Mesendoderm (in vitro differentiated cells): ENCODE measurements at places on chromosomes 7 and 10.

DNA sequence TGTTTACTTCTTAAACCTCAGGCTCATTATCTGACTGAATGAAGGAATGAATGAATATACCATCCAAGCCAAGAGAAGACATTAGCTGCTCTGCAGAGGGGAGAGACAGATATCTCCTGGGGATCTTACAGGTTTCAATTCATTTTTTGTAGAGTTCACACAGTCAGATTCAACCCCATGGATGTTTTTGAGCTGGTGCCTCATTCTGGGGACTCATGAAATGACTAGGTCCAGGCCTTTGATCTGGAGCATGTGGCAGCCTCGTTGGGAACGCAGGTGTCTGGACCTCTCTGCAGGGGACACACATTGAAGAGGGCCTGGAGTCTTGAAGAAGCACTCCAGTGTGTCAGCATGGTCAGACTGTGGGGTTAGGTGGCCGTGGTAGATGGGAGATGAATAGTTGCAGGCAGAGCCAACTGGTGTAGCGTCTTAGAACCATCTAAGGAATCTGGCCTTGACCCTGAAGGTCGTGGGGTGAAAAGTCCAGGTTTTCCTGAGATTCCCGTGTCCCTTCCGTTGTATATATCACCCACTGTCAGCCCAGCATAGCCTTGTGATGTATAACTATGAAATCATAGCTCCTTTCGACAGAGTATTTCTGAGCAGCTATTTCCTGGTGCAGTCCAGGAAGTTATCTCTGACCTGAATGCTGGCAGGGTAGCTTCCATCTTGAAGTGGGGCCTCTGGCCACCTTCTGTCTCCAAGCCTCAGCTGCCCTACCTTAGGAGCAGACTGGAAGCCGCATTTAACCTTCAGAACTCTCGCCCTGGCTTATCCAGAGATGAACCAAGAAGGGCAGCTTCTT is 22.3 kb downstream of the BTBD16 start:
- no peak for DNase-seq

- DNase-seq: no peak
These were observed 39.8 kb downstream of the SLC35B4 start for GRCh38 chr7:134276951-134277350.

- DNase-seq: peak; percentile 23
These were observed 12.3 kb downstream of the DKK1 start for GRCh38 chr10:52326382-52326781.

DNA sequence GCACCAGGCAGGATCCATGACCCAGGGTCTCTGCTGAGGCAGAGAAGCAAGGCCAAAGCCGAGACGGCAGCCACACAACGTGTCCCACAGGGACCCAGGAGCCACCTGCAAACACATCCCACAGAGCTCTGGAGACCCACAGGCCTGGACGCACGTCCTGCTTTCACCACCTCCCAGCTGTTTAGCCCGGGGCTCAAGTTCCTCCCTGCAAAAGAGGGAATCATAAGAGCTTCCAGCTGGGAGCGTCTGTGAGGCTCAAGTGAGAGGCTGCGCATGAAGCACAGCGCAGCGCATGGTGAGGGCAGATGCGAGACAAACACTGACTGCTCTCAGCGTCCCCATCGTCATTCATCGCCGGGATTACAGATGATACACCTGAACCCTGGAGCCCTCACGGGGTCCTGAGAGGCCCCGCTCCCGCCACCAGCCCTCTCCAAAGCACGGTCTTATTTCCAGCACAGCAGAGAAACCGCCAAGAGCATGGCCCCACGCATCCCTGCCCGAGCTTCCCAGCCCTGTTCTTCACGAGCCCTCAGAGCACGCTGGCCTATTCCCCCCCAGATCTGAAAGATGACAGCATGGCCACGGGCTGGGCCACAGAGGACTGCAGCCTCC is 88.7 kb downstream of the MAD1L1 start:
- no peak for DNase-seq

DNA sequence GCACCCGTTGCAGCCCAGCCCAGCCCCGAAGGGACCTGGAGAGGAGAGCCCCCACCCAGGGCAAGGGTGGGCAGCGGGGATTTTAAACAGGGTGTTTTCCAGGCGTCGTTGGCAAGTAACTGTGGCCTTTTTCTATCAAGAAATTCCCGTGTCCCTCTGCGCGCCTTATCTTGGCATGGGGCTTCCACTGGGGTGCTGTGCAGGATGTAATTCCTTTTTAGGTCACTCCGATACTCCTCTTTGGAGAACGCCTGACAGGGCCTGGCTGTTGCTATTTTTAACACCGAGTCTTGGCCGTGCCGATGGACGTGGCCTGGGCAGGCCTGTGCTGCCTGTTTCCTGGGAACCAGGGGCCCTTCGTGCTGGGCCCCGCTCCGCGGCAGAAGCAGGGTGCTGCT is 93.8 kb downstream of the INPP5A start:
- no peak for DNase-seq

- DNase-seq: no peak
These were observed 617.2 kb downstream of the GRM8 start for GRCh38 chr7:126635545-126635944.

DNA sequence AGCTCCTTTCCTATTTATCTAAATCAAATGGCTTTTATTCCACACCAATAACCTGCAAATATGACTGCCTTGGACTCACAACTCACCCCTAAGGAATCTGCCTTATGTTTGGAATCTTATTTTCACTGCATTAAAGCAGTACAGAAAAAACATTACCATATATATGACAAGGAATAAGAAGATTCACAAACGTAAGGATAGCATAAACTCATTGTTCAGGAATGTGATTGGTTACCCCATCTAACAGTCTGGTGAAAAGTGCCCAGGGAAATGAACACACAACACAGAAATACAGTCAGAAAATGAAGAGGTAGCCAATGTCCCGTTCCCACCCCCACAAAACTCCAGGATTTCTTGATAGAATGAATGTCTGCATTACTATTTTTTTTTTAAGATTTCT is 2.0 kb downstream of the PPP3CB start:
- DNase-seq: no peak

DNA sequence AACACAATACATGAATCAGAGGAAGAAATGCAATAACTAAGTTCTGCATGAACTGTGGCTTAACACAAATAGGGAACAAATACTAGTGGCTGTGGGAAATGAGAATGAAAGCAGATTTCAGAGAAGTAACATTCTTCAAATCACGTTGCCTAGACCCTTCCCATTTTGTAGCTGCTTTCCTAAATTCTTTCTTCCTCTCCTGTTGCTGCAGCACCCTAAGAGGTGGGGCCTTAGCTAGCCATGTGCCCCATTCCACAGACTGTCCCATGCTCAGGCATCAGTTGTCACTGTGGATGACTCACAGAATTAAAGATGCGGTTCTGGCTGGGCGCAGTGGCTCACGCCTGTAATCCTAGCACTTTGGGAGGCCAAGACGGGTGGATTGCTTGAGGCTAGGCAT is 704.7 kb upstream of the C7orf33 start:
- peak; percentile 14 for DNase-seq

- DNase-seq: peak; percentile 25
These were observed 106.2 kb downstream of the REEP3 start for GRCh38 chr10:63627396-63627795.

GRCh38 chr10:84552478-84552877 is 224.1 kb downstream of the CCSER2 start:
- peak; percentile 79 for DNase-seq

GRCh38 chr7:91066627-91067026 is 197.6 kb upstream of the FZD1 start:
- DNase-seq: peak; percentile 74

DNA sequence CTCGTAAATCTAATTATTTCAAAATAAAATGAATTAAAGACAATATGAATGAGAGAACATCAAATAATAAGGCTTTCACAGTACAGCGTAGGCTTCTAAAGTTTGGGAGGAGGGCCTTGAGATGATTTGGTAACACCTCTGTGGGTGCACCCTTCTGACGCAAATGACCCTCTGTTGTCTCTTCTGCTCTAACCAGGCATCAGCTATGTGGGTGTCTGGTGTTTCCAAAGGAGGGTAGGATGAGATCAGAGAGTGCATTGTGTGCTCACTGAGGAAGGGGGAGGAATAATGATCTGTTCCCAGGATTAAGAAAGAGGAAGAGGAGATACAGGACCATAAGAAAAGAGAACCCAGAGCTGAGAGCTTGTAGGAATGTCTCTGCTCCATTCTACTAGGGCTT is 420.4 kb downstream of the SDK1 start:
- DNase-seq: no peak

GRCh38 chr10:76509446-76509845 is 1078.0 kb downstream of the LRMDA start:
- DNase-seq: peak; percentile 23

DNA sequence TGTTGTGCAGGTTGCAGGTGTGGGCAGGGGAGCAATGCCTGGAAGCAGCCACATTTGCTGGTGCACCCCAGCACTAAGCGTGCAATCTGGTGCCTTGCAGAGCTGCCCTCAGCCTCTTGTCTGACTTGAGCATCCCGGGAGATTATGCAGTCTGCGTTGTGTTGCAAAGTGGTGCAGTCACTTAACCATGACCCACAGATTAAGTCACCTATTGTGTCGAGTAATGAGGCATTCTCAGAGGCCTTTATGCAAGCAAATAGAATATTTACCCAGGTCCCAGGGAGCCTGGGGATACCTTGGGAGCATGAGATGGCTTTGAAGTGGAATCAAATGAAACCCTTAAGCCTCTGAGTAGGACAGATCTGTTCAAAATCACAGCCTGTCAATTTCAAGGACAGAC is 529.0 kb downstream of the TYW1 start:
- peak; percentile 32 for DNase-seq

- no peak for DNase-seq
These were observed 32.3 kb downstream of the CAMK1D start for GRCh38 chr10:12381536-12382156.

- no peak for DNase-seq
These were observed 157.4 kb downstream of the ST7 start for GRCh38 chr7:117110480-117111315.

GRCh38 chr10:7515439-7515838 is 104.6 kb upstream of the SFMBT2 start:
- DNase-seq: no peak

DNA sequence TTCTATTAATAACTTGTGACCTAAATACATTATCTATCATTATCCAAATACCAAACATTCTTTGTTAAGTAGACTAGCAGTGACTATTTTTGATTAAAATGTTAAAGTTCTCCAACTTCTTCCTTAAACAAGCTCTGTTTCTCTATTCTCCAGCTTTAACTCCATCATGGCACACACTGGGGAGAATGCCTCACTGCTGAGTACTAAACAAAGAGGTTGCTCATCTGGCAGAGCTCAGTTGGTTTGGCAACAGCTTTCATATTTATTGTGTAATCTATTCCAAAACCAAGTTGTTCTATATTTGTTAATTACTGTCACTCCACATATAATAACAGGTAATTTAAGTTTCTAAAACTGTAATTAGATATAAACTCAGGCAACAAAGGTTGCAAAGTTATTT is 89.6 kb downstream of the USP6NL start:
- no peak for DNase-seq
